ENCODE measurements at places on chromosomes 1 and 21.

GRCh38 chr1:8497210-8497819 lies 179.4 kb downstream of the SLC45A1 start:
- DNase-seq: no peak

- no peak for DNase-seq
Measured at GRCh38 chr1:239775466-239775865, 316.2 kb upstream of the FMN2 start.

DNA sequence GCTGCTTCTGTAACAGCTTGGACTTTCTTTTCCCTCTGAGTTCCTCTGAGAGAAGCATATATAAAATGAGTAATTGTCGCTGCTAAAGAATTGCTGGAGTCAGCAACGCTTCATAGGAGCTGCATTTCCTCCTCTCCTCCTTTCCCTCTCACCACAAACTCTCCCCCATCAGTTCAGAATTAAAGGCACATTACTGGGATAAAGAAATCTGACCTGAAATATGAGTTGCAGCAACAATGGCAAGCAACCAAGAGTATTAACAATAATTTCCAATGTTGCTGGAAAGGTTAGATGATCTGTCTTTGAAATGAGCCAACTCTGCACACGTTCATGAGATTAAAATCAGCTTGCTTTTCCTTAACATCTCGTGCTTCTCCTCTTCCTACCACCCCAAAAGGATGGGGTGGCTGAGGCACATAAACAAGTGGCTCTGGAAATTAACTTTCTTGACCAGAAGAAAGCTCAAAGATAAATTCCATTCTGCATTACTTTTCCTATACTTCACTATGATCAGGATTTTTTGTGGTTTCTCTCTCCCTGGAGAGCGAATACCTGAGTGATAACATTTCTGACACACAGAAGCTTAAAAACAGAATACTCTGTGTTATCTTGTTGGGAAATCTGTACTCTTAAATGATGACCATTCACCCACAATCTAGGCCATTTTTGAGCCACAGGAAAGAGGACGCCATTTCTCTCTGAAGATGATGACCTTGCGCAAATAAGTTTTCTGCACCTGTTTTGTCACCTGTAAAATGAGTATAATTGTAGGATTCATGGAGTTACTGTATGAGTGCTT lies 90.2 kb downstream of the TGFBR3 start:
- no peak for DNase-seq

DNA sequence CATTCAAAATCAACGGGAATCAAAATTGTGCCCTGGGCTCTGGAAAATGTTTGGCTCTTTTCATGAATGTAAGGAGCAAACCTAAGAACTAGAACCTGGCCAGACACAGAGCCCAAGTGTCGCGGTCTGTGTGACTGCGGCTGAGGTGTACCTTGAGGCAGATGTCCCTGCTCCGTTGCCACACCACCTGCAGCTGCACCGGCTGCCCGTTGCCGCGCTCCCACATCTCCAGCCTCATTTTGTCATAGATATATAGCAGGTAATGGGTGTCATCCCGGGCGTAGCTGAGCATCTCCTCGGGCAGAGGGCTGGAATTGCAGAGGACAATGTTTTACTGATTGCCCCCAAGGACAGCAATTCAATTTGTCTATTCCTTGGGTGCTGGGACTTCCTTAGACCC lies 18.7 kb downstream of the EXOSC10 start:
- no peak for DNase-seq

DNA sequence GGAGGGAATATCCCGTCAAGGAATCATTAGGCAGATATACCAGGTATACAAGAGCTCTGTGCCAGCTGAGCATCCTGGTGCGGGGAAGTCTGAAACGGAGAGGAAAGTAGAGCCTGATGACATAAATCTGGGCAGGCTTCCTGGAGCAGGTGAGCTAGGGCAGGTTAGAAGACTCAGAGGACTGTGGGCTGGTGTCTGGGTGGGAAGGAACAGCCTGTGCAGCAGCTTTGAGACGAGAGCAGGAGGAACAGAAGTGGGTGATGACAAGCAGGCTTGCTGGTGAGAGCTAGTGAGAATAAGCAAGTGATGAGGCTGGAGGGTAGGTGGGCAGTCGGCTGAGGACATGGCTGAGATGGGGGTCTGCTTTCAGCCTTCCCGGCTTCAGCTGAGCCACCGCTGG lies 6.7 kb downstream of the CELSR2 start:
- no peak for DNase-seq

- no peak for DNase-seq
Measured at GRCh38 chr1:31750858-31751510, 13.2 kb downstream of the ADGRB2 start.

DNA sequence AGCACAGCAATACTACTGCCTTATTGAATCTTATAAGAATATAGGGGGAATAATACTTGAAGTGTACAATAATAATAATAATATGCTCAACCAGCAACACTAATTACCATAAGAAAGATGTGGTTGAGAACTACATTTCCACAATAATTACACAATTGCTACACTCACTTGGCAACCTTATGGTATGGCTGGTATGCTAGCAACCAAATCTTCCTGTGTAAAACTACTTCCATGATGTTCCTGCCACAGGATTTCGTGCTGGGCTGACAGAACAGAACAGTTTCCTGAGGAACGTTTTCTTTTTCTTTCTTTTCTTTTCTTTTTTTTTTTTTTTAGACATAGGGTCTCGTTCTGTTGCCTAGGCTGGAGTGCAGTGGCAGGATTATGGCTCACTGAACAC lies 50.6 kb downstream of the KIF26B start:
- no peak for DNase-seq

DNA sequence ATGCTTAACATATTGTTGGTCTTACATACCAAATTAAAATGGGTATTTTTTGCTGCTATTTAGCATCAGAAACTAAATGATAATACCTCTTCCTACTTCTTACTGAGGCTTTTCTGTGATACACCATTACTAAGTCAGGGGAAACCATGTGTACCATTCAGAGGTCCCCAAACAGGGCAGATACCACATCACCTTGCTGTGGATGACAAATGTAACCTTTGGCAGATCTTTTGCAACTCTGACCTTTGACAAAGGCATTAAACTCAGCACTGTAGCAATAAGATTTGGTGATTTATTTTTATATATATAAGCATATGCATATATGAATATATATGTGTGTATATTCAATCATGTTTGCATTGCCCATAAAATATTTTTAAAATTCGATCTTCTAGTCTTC lies 2.9 kb downstream of the FAM177B start:
- no peak for DNase-seq

- DNase-seq: no peak
Measured at GRCh38 chr1:15676688-15677661, 7.1 kb upstream of the PLEKHM2 start.

DNA sequence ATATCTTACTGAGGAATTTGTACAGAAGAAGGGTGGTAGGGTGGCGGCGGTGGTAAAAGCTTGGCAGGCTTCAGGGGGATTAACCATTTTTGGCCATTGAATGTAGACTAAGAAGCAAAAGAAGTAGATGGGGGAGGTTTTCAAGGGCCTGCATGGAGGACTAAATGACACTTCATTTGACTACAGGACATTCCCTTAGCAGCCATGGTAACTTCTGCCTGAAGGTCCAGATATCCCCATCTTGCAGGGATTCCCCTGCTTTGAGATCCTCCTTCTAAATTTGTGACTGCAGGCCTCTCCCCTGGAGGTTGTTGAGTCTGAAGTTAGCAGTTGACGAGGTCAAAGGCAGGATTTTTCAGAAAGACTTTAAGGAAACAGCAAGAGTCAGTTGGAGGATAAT lies 4.8 kb downstream of the VASH2 start:
- no peak for DNase-seq

- no peak for DNase-seq
Measured at GRCh38 chr1:2135441-2135841, 59.1 kb downstream of the FAAP20 start.

GRCh38 chr1:29880556-29880955 lies 644.2 kb downstream of the PTPRU start:
- DNase-seq: no peak

GRCh38 chr1:30929135-30929889 lies 20.8 kb upstream of the SDC3 start:
- no peak for DNase-seq

DNA sequence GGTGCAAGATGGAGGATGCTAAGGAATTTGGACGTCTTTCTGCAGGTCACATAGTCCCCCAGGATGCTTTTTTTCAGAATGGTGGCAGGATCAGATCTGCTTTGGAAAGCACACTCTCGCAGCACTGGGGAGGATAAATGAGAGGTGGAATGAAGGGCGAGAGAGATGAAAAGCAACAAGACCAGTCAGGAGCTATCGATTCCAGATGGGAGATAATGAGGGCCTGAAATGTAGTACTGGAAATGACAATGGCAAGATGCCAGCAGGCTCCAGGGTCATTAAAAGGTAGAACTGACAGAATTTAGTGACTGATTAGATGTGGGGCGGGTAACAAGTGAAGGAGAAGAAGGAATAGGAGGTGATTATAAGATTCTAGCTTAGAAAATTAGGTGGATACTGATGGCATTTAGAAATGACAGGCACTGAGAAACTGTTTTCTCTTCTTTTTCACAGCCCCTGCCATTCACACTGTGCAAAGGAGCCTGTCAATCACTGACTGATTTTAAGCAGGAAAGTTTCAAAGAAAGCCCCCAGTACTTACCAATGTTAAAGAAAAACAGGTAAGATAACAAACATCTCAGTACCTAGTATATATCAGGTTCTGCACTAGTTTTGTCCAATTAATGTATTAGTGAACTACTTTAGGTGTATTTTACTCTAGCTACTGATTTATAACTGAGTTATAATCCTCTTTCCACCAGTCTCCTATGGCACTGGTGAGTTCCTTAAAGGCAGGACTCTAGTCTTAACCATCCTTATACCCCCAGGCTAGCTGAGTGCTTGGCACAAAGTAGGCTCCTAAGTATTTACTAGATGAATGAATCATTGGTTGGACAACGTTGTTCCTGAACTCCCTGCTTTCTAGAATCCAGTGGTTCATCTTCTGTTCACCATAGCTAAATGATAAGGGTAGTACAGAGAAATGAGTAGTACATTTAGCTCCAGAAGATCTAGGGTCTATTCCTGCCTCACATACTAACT lies 9.2 kb downstream of the PIGM start:
- no peak for DNase-seq

DNA sequence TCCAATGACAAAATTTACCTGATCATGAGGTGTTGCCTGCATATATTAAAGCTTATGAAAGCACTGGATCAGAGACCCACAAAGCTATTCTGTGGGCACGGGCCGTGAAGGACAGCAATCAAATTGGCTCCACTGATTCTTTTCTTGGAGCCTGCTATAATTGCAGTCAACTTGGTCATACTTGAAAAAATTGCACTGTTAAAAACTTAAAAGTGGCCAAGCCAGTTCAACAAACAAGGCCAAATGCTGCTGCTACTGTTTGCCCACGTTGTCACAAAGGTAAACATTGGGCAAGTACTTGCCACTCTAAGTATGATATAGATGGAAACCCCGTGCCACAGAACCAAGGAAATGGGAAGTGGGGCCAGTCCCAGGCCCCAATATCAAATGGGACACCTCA lies 37.8 kb downstream of the CYP4A11 start:
- no peak for DNase-seq

- DNase-seq: no peak
Measured at GRCh38 chr1:198258491-198258890, 101.7 kb downstream of the NEK7 start.

- DNase-seq: no peak
Measured at GRCh38 chr1:200415789-200416593, 6.2 kb upstream of the ZNF281 start.

GRCh38 chr21:16159213-16159970 lies 429.6 kb downstream of the USP25 start:
- DNase-seq: no peak

GRCh38 chr1:4736254-4736653 lies 81.8 kb downstream of the AJAP1 start:
- DNase-seq: no peak

GRCh38 chr1:21139601-21140000 lies 37.1 kb downstream of the EIF4G3 start:
- DNase-seq: no peak

GRCh38 chr1:32071758-32072621 lies 749 bp upstream of the TMEM39B start:
- no peak for DNase-seq

DNA sequence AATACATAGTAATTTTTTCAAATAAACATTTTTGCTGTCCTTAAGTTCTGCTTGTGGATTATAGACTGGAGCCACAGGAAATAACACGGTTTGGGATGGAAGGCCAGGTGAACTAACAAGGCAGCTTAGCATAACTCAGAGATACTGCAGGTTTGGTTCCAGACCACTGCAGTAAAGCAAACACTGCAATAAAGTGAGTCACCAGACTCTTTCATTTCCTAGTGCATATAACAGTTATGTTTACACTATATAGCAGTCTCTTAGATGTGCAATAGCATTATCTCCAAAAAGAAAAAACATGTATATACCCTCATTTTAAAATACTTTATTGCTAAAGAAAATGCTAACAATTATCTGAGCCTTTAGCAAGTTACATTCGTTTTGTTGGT lies 22.0 kb downstream of the LRRC42 start:
- no peak for DNase-seq

GRCh38 chr1:109186733-109187086 lies 27.0 kb upstream of the SARS1 start:
- DNase-seq: no peak

- DNase-seq: no peak
Measured at GRCh38 chr1:193741228-193741627, 554.8 kb upstream of the B3GALT2 start.

DNA sequence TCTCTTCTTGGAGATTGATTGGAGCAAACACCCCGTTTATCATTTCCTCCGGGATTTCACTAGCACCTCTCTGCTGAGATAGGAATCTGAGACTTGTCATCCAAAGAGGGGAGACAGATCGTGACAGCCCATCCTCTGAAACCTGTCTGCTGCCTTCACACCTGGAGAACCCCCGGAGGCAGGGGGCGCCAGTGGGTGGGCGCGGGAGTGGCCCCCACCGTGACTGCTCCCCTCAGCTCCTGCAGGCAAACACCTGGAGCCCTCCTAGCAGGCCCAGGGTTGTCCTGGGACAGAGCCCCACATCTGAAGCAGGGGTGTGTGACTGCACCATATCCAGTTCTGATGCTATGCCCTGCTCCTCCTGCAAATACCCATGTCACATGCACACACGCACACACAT lies 209.5 kb upstream of the POU3F1 start:
- DNase-seq: no peak

DNA sequence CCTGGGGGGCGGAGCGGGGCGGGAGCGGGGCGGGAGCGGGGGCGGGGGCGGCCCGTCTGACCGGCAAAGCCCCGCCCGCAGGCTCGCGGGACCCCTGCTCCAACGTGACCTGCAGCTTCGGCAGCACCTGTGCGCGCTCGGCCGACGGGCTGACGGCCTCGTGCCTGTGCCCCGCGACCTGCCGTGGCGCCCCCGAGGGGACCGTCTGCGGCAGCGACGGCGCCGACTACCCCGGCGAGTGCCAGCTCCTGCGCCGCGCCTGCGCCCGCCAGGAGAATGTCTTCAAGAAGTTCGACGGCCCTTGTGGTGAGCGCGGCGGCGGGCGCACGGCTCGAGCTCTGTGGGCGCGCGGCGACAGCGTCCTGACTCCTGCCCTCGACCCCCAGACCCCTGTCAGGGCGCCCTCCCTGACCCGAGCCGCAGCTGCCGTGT lies 21.2 kb downstream of the AGRN start:
- DNase-seq: no peak

- DNase-seq: no peak
Measured at GRCh38 chr1:234546890-234547788, 62.8 kb downstream of the IRF2BP2 start.

GRCh38 chr1:197735461-197735860 lies 39.8 kb downstream of the DENND1B start:
- no peak for DNase-seq

GRCh38 chr1:94265906-94266305 lies 28.5 kb upstream of the ARHGAP29 start:
- no peak for DNase-seq

GRCh38 chr1:214044438-214045214 lies 56.9 kb downstream of the PROX1 start:
- DNase-seq: no peak

Data from activated gamma-delta T cell (primary cell).